Cardiac muscle cell (in vitro differentiated cells and primary cell): ENCODE measurements at places on chromosomes 3 and 15.

GRCh38 chr3:129988429-129988828 is 13.9 kb downstream of the TRH start:
- no peak for DNase-seq

DNA sequence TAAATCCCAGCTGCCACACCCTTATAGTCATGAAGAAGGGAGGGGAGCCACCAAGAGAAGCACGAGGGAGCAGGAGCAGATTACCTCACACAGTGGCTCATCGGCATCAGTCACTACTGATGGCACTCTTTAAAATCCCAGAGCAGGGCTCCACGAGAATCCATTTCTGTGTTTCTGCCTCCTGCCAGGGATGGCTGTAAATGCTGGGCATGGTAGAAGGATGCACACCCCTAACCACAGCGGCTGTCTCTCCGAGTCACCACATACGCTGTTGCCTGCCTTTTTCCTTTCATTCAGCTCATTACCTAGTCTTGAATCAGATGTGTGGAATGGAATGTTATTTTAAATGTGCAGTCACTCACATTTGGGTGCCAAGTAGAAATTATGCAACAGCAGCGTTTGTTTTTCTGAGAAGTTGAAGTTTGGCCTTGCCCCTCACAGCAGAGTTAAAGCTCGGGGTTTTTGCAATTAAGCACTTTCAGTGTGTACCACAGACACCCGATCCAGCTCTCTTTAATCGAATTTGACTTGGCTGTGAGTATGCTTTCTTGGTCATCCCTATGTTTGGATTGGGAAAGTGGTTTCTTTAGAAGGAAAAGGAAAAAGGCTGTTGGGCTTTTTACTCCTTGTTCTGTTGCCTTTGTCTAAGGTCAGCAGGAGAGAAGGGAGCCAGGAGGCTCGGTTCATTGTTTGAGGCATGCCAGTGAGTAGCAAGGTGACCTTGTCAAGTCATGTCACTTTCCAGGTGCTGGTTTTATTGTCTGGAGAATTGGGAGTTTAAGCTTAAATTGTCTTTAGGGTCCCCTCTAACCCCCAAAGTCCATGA is 284.2 kb upstream of the TPM1 start:
- peak; percentile 93 for DNase-seq

DNA sequence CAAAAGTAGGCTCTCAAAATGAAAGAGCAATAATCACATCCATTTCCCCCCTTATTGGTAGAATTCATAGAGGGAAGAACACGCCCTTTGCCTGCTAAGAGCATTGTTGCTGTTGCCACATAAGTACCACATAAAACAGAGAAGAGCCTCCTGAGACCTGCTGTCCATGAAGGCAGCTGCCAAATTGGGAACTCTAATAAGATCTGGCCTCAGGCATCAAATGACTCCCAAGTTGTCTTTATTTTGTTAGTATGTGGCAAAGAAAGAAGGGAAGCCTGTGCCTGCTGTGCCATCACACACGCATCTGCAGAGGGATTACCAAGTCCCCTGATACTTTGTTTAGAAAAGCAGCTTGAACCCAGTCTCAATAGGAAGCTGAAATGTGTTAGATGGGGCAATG is 23.9 kb downstream of the VGLL3 start:
- DNase-seq, result no peak

DNA sequence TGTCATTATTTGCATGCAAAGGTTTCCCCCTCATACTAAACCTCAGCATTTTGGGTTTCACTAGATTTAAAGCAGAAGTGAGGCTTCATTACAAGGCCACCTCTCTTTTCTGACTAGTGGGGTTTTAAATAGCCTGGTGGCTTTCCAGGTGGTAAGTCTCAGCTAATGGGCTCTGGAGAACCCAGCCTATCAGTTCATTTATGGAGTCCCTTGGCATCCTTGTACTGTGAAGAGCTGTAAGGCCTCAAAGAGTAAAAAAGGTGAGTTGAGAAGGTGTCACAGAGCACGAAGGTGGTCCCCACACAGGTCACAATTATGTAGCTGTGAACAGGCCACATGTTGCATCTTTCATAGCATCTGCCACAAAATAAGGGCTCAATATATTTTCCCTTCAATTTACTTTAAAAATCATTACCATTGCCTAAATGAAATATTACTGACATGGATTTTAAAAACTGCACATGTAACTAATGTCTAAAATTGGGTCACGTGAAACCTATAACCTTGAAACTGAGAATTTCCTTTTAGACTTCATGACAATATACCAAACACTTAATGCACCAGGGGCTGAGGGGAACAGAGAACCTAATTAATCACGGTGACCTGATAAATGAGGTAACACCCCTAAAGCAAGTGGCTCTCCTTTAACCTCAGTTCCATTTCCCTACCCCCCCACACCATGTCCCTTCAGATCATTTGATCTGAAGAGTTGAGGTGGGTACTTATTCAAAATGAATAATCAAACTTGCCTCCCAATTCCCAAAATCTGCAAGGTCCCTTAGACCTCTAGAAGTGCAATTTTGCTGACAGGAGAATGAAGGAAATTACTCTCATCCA is 1.3 kb downstream of the NGLY1 start:
- no peak for DNase-seq

GRCh38 chr3:44329946-44330345 is 8.6 kb upstream of the TCAIM start:
- DNase-seq, result no peak

DNA sequence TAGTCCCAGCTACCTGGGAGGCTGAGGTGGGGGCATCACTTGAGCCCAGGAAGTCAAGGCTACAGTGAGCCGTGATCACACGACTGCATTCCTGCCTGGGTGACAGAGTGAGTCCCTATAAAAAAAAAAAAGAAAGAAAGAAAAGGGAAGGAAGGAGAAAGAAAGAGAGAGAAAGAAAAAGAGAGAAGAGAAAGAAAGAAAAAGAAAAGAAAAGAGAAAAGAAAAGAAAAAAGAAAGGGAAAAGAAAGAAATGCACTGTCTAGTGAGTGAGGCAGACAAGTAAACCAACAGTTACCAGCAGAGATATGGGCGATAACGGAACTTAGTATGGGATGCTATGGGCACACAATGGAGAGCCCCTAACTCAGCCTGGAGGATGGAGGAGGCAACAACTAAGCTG is 37.2 kb upstream of the TSEN2 start:
- DNase-seq, result no peak

DNA sequence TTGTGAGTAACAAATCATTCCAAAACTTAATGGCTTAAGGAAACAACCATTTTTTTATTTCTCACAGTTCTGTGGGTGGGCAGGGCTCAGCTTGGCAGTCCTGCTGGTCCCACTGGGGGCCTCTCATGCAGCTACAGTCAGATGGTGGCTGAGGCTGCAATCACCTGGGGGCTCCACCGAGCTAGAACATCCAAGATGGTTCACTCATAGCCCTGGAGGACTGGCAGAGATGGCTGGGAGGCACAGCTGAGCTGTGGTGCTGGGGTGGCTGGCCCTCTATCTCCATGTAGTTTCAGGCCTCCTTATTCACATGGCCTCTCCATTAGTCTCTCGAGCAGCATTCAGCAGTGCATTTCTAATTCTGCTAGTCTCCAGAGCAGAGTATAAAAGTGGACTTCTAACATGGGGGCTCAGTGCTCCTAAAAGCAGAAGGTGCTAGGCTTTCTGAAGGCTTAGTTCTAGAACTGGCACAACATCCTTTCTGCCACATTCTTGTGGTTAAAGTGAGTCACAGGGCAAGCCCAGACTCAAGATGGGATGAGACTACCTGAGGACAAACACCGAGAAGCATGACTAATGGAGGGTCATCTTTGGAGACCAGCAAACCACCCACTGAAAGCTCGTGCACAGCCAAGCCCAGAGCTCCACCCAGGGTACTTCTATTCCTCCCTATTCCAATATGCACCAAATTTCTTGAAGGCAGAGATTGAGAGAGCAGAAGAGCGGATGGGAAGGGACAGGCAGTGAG is 6.3 kb downstream of the CAV3 start:
- no peak for DNase-seq

DNA sequence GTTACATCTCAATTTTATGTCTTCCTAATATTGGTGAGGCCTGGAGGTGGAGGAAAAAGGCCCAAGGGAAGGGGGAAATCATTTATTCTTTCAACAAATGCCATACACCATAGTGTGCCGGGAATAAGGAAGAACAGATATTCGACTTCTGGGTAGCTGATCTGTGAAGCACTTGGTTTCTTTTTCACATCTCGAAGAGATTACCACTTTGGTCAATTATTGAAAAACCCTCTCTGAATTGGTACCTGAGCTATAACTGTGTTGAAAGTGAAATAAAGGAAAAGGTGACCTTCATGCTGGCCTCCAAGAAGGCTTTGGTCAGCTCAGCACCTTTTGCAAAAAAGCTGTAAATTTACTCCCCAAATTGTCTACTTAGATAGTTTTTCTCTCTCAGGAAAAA is 14.2 kb upstream of the MB21D2 start:
- no peak for DNase-seq

DNA sequence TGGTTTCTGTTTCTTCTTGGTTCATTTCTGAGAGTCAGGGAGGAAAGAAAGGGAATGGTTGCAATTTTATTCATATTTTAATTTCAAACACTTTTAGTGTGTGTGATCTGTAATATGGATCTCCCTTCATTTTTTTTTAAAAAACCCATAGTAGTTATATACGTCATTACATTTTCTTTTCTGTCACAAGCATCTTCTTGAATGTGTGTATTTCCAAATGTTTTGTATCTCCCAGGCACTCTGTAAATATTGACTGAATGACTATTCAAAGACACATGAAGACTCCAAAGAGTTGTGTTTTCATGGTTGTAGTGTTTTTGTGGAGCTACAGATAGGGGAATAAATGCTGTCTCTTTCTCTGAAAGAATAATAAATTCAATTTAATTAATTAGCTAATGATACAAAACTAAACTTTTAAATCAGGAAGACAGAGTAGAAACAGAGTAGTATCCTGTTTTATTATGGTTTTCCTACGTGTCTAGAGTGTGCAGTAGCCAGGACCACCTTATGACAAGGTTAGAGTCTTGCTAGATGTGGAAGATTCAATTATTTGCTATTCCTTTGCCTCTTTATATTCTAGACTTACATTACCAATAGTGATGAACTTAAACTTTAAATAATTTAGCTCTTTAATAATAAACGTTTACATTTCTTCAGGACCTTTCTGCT is 35.5 kb downstream of the NECTIN3 start:
- no peak for DNase-seq

DNA sequence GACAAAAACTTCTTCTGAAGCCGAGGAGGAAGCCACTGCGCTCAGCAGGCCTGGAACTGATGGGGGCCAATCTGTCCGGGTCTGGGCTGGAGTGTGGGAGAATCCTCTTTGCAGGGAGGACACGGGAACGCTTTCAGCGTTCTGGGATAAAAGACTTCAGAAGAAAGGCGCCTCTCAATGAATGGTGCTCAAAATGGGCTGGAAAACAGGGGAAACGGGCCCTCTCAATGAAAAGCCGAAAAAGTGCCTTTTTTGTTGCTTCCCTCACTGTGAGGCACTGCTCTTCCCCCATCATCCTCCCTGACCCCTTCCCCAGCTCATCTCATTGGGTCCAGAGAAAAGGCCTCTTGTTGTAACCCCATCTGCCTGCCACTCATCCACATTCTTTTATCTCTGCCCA is 119.5 kb upstream of the LRIG1 start:
- no peak for DNase-seq

DNA sequence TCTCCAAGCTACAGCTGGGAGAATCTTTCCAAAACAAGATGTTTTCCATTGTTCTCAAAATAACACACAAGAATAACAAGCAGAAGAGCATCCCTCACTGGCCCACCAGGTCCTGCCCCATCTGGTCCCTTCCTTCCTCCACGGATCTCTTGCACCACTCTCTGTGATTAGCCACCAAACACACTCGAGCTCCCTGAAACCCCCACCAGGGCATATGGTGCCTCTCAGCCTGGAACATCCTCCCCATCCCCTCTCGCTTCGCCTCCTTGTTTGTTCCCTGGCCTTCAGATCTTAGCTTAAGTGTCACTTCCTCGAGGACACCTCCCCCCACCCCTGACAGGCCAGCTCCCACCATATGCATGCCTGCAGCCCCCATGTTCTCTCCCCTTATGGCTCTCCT is 496.6 kb upstream of the PROK2 start:
- no peak for DNase-seq

- DNase-seq, result no peak
Measured at GRCh38 chr15:79167776-79168175, 77.2 kb upstream of the RASGRF1 start.

DNA sequence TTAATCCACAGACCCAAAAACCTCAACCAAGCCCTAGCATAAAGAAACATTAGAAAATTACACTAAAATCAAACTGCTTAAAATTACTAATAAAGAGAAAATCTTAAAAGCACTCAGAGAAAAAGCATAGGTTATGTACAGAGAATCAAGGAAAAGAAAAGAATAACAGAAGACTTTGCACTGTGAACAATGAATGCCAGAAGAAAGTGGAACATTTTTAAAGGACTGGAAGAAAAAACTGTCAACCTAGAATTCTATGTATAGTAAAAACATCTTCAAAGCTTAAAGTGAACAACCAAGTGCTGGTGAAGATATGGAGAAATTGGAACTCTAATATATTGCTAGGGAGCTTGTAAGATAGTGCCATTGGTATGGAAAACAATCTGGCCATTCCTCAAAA is 82.7 kb upstream of the SLC6A11 start:
- DNase-seq, result no peak

DNA sequence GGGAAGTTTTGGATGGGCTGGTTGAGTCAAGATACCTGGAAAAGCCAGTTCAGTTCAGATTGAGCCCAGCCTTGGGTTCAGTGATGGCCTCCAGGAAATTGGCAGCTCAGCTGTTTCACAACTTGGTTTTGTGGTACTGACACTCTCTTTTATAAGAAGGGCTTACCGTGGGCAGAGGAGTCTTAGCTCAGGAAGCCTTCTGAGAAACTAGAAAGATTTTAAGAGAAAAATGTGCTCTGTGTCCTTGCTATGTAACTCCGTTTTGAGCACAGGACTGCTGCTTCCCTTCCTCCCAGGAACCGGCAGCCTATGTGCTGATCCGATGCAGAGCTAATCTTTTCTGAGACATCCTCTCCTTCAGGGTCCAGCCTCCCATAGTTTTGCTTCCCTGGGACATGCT is 46.6 kb upstream of the RASGRP1 start:
- no peak for DNase-seq

DNA sequence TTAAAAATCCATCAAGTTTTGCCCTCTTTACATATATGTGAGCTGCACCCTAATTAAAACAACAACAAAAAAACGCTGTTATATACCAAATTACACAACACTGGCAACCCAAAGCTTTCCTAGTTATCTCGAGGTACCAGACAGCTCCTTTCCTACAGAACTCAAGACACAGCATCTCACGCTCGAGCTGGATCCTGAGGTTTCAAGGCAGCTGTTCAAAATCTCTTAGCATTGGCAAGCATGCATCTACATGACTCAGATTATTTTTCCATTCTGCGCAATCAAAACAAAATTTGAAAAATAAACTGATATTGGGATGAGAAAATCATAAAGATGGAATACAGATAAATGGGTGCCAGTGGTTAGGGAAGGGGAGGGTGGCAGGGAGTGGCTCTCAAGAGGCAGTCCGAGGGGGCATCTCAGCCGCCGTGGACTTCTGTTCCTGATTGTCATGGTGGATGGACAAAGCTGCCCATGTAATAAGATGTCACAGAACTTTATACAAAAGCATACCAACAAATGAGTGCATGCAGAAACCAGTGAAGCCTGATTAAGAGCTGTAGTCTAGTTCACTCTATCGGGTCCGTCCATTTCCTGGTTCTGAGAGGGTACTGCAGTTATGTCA is 91.5 kb downstream of the ADAMTS17 start:
- DNase-seq, result peak; percentile 41

- no peak for DNase-seq
Measured at GRCh38 chr3:37773911-37774310, 87.8 kb upstream of the CTDSPL start.

GRCh38 chr3:195570912-195571311 is 12.8 kb downstream of the APOD start:
- DNase-seq, result no peak

GRCh38 chr3:64559588-64559987 is 128.2 kb downstream of the ADAMTS9 start:
- DNase-seq, result no peak
